ENCODE measurements at places on chromosomes 6 and 20. TPM values are rescaled to one million over a fixed set of nuclear protein-coding genes. Genes with fewer than 3 reads are reported as not detected.

DNA sequence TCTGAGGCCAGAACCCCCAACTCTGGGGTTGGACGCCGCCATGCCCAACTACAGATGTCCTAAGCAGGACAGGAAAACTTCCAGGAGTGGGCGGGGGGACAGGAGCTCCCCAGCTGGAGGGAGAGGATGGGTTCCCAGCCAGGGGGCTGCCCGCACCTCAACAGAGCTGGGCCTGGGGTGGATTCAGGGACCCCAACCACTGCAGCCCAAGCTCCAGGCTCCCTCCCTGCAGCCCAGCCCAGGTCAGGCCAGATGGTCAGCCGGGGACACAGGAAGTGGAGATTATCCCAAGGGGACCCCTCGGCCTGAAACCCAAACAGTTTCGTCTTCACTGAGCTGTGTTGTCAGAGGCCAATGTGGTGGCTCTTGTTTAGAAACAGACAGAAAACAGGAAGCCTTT is 9.4 kb downstream of the LAMA5 start:
- no peak for DNase-seq

DNA sequence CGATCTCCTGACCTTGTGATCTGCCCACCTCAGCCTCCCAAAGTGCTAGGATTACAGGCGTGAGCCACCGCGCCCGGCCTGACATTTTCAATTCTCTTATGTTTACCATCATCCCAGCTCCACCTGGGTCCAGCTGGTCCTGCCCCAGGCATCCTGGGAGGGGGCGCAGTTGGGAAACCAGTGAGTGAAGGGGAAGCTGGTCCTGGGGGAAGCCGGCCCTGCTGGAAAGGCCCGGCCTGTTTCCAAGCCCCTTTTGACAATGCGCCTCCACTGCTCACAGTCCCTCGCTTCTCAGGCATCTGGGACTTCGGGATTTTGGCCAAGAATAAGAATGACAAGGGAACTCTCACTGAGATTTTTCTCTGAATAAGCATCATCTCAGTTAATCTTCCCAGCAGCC is 14.2 kb downstream of the SLC13A3 start:
- DNase-seq: peak; percentile 39

DNA sequence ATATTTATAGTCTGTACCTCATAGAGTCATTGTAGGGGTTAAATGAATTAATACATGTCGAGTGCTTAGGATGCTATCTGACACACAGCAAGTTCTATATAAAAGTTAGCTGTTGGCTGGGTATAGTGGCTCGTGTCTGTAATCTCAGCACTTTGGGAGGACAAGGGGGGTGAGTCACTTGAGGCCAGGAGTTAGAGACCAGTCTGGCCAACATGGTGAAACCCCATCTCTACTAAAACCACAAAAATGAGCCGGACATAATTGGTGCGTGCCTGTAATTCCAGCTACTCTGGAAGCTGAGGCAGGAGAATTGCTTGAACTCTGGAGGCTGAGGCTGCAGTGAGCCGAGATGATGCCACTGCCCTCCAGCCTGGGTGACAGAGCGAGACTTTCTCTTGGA is 222.9 kb downstream of the UBE3D start:
- no peak for DNase-seq

DNA sequence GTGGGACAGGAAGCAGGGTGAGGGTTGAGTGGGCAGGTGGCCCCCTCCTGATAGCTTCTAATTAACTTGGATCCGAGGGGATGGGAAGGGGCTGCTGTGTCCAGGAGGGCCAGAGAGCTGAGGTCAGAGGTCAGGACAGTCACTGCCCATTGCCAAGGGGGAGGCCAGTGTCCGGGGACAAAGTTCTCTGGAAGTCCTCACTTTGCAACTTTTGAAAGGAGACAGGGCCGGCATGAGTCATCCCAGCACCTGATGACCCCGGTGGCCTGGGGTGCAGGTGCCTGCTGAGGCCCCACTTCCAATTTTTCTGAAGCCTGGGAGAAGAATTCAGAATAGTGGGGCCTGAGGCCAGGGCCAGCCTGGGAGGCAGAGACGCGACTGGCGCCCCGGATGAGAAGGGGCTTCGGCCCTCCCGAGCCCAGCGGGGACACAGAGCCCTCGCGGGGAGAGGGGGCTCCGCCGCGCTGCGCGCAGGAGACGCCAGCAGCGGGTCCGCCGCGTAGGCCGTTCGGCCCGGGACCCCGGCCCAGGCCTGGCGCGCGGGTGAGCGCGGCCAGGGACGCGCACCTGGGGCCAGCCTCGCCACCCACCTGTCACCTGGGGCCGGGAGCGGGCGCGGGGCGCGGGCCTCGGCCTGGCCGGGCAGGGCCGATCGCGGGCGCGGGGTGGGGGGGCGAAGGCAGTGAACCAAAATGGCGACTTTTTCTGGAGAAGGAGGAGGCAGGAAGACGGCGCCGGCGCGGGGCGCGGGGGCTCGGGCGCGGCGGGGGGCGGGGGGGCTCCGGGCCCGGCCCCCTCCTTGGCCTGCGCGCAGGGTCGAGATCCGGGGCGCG is 586 bp downstream of the ZNF512B start:
- no peak for DNase-seq

- DNase-seq: no peak
Observed at GRCh38 chr6:105705608-105706007, 302.7 kb upstream of the PREP start.

GRCh38 chr6:1129131-1129530 is 182.8 kb upstream of the FOXQ1 start:
- no peak for DNase-seq

GRCh38 chr20:3871550-3872265 is 17.5 kb upstream of the PANK2 start:
- DNase-seq: no peak

DNA sequence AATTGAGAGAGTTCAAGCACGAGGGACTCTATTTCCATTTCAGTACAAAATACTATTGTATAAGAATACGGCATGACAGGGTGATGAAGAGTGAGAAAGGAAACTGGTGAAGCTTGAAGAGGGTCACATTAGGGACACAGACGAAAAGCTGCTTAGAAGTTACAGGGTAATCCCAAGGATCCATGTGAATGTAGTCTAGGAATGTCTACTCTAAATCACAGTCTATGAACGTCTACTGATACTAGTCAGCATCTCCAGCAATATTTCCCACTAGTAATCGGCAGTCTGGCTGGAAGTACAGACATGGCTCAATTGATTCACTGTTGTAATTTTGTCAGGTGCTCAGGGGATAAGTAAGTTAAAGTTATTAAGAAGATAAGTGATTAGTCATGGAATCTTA is 156.4 kb downstream of the ASCC3 start:
- no peak for DNase-seq

- DNase-seq: no peak
Observed at GRCh38 chr6:108157234-108157980, 8.4 kb upstream of the NR2E1 start.

DNA sequence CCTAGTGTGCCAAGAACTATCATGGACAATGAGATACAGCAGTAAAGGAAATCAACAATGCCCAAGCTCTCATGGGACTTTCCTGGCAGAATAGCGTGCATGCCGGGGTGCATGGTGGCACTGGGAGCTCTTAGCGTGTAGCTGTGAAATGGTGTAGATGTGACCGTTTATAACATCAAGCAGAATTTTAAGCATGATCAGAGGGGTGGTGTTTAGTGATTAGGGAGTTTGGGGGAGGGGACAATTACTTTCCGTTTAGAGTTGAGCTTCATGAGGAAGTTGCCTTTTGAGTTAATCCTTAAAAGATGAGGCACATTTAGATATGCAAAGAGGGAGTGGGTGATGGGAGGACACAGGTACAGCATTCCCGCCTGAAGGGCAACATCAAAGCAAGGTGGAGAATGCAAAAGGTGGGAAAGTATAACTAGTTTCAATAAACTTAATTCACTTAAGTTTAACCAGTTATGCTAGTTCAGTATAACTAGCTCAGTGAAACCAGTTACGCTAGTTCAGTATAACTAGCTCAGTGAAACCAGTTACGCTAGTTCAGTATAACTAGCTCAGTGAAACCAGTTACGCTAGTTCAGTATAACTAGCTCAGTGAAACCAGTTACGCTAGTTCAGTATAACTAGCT is 661.6 kb downstream of the QKI start:
- DNase-seq: no peak

- no peak for DNase-seq
Observed at GRCh38 chr6:166720856-166721255, 93.8 kb upstream of the RPS6KA2 start.

DNA sequence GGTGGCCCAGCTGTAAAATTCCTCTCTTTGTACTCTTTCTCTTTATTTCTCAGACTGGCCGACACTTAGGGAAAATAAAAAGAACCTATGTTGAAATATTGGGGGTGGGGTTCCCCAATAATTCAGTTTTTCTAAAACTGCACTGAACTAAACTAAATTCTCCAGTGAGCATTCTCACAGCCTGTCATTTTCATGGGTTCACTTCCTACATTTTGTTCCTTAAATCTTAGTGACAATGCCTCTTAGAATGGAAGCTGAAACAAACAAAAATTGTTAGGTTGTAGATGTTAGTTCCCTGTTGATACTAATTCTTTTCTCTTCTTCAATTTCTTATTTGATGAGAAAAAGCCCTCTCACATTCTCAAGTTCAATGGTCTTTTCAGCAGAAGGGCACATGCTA is 35.8 kb upstream of the IFNGR1 start:
- DNase-seq: no peak

- no peak for DNase-seq
Observed at GRCh38 chr6:7911345-7911725, 747 bp upstream of the TXNDC5 start.

DNA sequence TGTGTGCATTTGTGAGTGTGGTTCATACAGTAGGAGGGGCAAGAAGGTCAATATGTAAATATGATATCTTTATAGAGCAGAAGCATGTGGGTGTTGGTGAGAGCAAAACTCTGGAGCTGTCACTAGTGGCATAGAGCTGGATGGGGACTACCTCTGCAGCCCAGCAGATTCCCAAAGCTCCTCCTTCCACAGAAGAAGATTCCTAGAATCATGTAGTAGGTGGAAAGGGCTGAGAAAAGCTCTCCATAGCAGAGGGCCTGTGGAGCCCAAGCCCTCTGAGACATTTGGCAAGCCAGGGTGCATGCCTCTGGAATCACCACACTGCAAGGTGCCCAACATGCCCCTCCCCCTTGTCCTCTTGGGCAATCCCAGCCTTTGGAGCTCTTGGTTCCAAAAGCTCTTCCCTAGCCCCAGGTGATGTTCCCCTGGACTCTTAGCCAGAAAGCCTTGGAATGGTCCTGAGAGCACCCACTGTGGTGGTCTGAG is 233.2 kb downstream of the LRFN2 start:
- DNase-seq: peak; percentile 60

GRCh38 chr6:135419162-135419561 is 78.4 kb downstream of the AHI1 start:
- DNase-seq: no peak

GRCh38 chr6:9593554-9593953 is 821.3 kb downstream of the TFAP2A start:
- no peak for DNase-seq

GRCh38 chr20:51118985-51119527 is 96.1 kb upstream of the KCNG1 start:
- no peak for DNase-seq

DNA sequence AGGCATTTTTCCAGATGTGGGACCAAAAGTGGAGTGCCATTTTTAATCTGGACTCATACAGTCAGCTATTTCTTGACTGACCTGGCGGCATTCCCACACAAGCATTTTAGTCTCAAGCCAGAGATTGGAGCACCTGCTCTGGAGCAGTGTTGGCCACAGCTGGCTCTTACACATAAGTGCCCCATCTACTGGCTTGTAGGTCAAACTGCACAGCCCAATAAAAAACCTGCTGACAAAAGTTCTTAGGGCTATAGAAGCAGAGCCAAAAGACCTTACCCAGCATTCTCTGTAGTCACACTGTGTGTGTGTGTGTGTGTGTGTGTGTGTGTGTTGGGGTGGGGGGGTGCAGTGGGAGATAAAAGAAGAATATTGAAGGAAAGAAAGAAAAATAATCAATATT is 38.6 kb upstream of the SENP6 start:
- DNase-seq: no peak

Gene ULBP2
- not detected for total RNA-seq

Gene R3HDML
- not detected for total RNA-seq

Gene EPHA7
- 1.0 TPM for total RNA-seq

Gene SLPI
- total RNA-seq: 206 TPM

Gene ANGPT4
- 0.80 TPM for total RNA-seq

Gene AGPAT4
- total RNA-seq: 0.97 TPM

Gene BPI
- not detected for total RNA-seq

Gene SLC4A11
- total RNA-seq: 17.2 TPM

Gene SLC52A3
- 2.7 TPM for total RNA-seq
